ENCODE measurements at places on chromosomes 2 and 18. TPM values are rescaled to one million over a fixed set of nuclear protein-coding genes. Genes with fewer than 3 reads are reported as not detected.

DNA sequence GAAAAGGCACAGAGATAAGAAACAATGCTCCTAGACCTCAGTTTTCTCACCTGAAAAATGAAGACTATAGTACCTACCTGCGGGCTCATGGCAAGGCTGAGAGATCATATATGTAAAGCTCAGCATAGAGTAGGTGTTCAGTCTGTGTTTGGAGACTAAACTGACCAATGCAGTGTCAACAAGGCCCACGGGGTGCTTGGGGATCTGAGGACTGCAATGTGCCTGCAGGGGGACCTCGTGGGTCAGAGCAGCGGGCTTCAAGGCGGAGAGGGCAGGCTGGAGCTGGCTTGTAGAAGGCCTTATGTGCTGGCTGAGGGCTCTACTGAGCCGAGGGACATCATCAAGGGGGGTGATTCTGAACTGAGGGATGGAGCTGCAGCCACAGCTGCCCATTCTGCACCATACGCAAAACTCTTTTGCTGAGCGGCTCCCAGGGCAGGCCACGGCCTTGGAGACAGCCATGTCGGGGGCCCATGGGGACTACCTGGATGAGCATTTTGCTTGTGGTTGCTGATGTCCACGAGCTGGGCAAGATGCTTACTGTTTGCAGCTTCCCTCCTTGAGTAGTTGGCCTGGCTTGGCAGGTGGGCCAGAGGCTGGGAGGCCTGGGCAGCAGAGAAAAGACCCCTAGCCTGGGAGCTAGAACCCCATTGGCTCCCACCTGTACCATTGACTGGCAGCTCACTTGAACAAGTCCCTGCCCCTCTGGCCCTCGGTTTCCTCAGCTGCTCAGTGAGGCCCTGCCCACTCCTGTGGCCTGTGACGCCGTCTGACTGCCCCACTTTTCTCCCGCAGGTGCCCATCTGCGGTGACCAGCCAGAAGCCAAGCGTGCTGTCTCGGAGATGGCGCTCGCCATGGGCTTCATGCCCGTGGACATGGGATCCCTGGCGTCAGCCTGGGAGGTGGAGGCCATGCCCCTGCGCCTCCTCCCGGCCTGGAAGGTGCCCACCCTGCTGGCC, 23.5 kb downstream of the STEAP3 start:
- DNase-seq = no peak
- H3K4me1 ChIP-seq = peaks cover 8% of the 10 kb centered on the region
- H3K27ac ChIP-seq = no peak overlapping the region
- H3K4me3 ChIP-seq = no peak overlapping the region
- no peaks in the 10 kb centered on the region for H3K27me3 ChIP-seq

NDC80 gene
- total RNA-seq = 57.0 TPM

DNA sequence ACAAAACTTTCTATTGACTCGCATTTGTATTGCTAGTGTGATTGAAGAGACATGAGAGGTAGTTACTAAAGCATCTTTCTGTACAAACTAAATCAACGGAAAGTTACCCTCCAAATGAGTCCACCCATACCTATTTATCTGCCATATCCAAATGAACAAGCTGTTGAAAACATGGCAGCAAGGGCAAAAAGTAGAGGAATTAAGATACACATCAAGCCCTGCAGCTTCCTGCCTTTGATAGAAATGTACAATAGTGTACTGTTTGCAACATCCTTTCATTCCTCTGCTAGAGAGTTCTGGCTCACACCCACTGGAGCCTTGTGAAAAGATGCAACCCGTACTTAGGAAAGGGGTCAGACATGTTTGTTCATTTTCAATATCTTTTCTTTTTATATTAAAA, 122.5 kb downstream of the ERBB4 start:
- no peak for DNase-seq
- no peak overlapping the region for H3K4me3 ChIP-seq
- no peaks in the 10 kb centered on the region for H3K27me3 ChIP-seq
- no peaks in the 10 kb centered on the region for H3K4me1 ChIP-seq
- no peak overlapping the region for H3K27ac ChIP-seq
- no peaks in the 10 kb centered on the region for H3K36me3 ChIP-seq

DNA sequence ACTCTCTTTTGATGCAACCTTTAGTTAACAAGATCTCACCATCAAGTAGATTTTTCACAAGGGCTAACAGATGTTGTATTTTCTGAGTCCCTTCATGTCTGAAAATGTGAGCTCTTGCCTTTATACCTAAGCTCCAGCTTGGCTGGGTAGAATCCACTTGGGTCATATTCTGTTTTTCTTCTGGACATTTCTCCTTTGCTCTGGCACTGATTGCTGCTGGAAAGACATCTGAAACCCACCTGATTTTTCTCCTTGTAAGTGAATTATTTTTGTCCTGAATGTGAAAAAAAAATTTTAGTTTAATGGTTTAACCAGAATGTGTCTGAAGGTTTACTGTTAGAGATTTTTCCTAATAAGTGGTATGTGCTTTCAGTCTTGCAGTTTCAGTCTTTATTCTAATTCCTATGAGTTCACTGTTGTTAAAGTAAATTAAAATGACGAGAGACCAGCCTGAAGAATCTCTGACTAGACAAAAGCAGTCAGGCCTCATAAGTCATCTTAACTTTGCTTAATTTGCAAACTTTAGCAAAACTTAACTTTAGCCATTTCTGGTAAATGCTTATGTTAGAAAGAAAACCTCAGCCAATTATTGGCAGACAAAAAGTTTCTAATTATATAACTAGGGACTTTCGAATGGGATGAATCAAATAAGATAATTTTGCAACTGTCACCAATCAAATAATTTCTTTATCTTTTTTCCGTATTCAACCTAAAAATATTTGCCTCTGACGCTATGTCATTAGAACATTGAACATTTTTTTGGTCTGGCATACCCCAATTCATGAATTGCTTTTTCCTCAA, 70.8 kb downstream of the ACAA2 start:
- H3K4me1 ChIP-seq = no peaks in the 10 kb centered on the region
- no peaks in the 10 kb centered on the region for H3K27me3 ChIP-seq
- no peak overlapping the region for H3K27ac ChIP-seq
- no peak overlapping the region for H3K4me3 ChIP-seq

DNA sequence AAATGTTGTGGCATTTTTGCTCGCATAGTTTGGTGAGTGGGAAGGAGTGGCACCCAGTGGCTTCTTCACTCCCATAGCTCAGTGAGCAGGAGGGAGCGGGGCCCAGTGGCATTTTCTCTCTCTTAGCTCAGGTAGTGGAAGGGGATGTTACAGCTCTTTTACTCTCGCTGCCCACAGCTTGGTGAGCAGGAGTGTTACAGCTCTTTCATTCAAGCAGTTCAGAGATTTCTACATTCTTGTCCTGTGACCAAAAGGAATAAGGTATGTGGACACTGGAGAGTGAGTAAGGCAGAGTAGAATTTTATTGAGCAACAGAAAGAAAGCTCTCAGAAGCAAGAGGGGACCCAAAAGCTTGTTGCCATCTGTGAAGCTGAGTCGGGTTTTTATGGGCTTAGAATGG, 192.4 kb downstream of the SPAG16 start:
- no peak overlapping the region for H3K27ac ChIP-seq
- H3K36me3 ChIP-seq = no peaks in the 10 kb centered on the region
- DNase-seq = no peak
- H3K4me3 ChIP-seq = no peak overlapping the region

- no peaks in the 10 kb centered on the region for H3K27me3 ChIP-seq
- DNase-seq = no peak
- no peaks in the 10 kb centered on the region for H3K36me3 ChIP-seq
Observed at GRCh38 chr2:220419647-220420046, 792.2 kb downstream of the SLC4A3 start.

- H3K27ac ChIP-seq = peak overlapping the region; percentile 16
- H3K36me3 ChIP-seq = no peaks in the 10 kb centered on the region
- peaks cover 8% of the 10 kb centered on the region for H3K4me1 ChIP-seq
- H3K4me3 ChIP-seq = peak overlapping the region; percentile 25
Observed at GRCh38 chr2:66390811-66391210, 44.1 kb upstream of the MEIS1 start.

DNA sequence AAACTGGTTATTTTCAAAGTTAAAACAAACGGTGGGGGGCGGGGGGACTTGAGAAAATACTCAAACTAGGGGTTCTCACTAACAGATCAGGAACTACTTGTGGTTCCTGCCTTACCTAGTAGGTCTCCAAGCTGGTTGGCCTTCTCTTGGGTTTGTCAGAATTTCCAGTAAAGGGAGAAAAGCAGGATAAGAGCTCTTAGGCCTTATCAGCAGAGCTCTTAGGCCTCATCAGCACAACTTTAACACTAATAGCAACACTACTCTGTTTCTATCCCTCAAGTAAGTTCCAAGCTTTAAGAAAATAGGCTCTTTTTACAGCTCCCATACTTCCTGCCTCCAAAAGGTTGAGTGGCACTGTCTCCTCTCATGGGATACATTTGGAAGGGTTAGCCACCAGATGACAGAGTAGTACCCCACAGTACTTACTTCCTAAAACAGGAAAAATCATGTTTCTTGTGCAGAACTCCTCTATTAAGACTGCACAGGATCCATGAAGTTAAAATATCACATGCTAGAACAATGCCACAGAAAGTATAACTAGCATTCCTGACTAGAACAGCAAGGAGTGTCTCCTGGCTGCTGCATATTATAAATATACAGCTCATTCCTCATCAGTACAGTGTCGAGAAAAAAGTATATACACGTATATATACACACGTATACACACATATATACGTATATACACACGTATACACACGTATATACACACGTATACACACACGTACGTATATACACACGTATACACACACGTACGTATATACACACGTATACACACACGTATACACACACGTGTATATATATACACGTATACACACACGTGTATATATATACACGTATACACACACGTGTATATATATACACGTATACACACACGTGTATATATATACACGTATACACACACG, 6.1 kb downstream of the FBXO11 start:
- H3K27ac ChIP-seq = peak overlapping the region; percentile 81
- no peaks in the 10 kb centered on the region for H3K27me3 ChIP-seq
- peak; percentile 61 for DNase-seq

- peak; percentile 87 for DNase-seq
- no peaks in the 10 kb centered on the region for H3K36me3 ChIP-seq
- H3K4me1 ChIP-seq = peaks cover 2% of the 10 kb centered on the region
Observed at GRCh38 chr2:70767699-70768589, at the start of gene ADD2. TSS of gene ADD2 (minus strand) at chr2:70768200. CDS start at chr2:70706408, 61,792 bp downstream.

DNA sequence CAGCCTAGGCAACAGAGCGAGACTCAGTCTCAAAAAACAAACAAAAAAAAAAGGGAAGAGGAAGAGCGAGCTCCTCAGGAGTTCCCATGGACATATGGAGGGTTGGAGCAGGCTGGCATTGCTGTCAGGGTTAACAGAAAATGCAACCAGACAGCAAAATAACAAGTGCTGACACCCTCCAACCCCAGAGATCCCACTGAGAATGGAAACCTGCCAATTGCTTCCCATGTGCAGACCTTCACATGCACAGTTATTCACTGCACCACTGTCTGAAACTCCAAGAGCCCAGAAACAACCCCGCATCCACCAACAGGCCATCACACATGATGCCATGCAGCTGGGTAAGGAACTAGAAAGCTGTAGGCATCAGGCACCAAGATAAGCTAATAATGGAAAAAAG, 43.5 kb downstream of the TFCP2L1 start:
- no peak overlapping the region for H3K4me3 ChIP-seq
- no peaks in the 10 kb centered on the region for H3K36me3 ChIP-seq
- no peak overlapping the region for H3K27ac ChIP-seq
- DNase-seq = no peak
- H3K27me3 ChIP-seq = peaks cover 80% of the 10 kb centered on the region

- H3K27ac ChIP-seq = peak overlapping the region; percentile 51
- H3K27me3 ChIP-seq = no peaks in the 10 kb centered on the region
- peaks cover 12% of the 10 kb centered on the region for H3K4me1 ChIP-seq
- DNase-seq = peak; percentile 22
- no peaks in the 10 kb centered on the region for H3K36me3 ChIP-seq
- H3K4me3 ChIP-seq = no peak overlapping the region
Observed at GRCh38 chr2:86584151-86584913, 21.1 kb upstream of the CHMP3 start.

UBE2E3 gene
- total RNA-seq = 78.0 TPM

DNA sequence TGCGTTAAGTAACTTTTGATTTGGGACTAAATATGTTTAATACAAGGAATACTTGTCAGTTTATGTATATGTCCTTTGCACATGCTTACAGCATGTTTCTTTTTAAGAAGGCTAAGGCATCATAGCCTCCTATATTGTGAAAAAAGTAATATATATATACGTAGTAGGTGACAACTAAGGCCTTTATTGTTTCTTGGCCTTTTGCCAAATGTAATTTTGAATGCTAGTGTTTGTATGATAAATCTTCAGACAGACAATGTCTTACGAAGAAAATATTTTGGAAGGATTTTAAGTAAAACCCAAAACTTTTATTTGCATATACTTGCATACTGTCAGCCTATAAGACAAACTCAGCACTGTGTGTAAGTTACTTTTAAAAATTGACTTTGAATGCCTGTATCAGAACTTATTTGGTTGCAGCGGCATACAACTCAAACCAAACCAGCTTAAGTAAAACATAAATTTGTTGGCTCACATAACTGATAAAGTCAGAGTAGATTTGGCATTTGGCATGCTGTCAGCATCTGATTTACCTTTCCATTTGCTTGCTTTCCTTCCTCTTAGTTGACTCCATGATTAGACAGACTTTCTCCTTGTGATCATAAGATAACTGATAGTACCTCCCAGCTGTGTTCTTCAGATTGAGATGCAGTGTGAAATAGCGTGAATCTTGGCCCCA, 24.4 kb downstream of the UBE2E3 start:
- no peaks in the 10 kb centered on the region for H3K36me3 ChIP-seq
- peaks cover 10% of the 10 kb centered on the region for H3K4me1 ChIP-seq
- H3K27ac ChIP-seq = no peak overlapping the region

- DNase-seq = no peak
- no peaks in the 10 kb centered on the region for H3K4me1 ChIP-seq
- no peaks in the 10 kb centered on the region for H3K36me3 ChIP-seq
- H3K27me3 ChIP-seq = no peaks in the 10 kb centered on the region
- no peak overlapping the region for H3K27ac ChIP-seq
- H3K4me3 ChIP-seq = no peak overlapping the region
Observed at GRCh38 chr2:236875906-236876505, 209.7 kb upstream of the COPS8 start.

KCNG2 gene
- total RNA-seq = not detected
